ENCODE measurements at places on chromosomes 7 and 10.
A peak's percentile ranks its signal among the peaks of the same experiment; 100 is the strongest.

- DNase-seq = no peak
Measured at GRCh38 chr7:85055906-85056305, 130.9 kb downstream of the SEMA3D start.

GRCh38 chr7:18778594-18778993 lies 283.0 kb downstream of the HDAC9 start:
- no peak for DNase-seq

DNA sequence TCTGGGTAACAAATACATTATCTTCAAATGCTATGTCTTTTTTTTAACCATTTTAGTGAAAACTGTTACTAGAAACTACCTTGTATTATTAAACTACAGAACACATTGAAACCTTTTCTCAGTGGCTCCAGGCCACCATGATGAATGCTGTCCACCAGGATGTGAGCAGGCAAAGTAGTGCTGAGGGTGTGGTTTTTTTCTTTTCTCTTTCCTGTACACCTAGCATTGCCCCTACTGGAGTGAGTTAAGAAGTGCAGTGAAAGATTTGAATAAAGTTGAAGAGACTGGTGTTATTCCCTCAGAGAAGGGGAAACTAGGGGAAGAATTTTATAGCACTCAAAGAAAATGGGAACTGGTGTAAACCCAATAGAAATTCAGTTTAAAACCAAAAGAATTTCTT lies 120.0 kb upstream of the SAMD8 start:
- DNase-seq = no peak

GRCh38 chr7:2680792-2681490 lies 7.1 kb upstream of the AMZ1 start:
- DNase-seq = peak; percentile 27

DNA sequence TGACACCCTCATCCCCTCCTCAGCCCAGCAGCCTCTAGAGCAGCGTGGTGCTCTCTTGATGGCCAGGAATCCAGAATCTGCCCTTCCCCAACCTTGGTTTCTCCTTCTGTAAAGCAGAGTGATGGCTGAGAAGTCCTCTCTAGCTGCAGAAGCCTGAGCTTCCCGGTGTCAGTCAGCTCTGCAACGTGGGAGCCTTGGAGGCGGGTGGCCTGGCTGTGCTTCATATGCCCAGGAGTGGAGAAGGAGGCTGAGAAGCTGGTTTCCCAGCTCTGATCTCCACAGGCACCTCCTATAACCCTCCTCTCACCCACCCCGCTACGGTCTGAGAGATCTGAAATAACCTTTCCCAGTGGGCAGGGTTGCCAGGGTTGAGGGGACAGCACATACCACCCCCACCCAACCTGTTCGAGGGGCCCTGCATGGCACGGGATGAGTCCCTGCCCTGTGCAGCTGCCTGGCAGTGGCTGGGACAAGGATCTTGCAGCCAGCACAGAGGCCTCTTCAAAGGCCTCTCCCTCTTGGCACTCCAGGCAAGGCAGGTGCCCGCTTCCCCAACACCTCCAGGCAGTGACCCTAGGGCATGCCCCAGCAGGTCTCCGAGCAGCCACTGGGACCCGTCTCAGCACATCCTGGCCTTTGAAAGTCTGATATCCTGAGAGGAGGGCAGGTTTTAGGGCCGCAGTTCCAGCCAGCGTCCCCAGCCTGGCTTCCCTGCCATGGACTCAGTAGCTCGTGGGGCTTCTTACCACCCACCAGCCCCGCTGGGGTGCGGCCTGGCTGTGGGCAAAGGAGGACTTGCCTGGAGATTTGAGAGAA lies 18.3 kb upstream of the SLC29A3 start:
- DNase-seq = no peak
